Foreskin fibroblast (primary cell): ENCODE measurements at places on chromosomes 16 and 17.

GRCh38 chr16:72814226-72814625, 233.7 kb downstream of the ZFHX3 start:
- DNase-seq = peak; percentile 2

DNA sequence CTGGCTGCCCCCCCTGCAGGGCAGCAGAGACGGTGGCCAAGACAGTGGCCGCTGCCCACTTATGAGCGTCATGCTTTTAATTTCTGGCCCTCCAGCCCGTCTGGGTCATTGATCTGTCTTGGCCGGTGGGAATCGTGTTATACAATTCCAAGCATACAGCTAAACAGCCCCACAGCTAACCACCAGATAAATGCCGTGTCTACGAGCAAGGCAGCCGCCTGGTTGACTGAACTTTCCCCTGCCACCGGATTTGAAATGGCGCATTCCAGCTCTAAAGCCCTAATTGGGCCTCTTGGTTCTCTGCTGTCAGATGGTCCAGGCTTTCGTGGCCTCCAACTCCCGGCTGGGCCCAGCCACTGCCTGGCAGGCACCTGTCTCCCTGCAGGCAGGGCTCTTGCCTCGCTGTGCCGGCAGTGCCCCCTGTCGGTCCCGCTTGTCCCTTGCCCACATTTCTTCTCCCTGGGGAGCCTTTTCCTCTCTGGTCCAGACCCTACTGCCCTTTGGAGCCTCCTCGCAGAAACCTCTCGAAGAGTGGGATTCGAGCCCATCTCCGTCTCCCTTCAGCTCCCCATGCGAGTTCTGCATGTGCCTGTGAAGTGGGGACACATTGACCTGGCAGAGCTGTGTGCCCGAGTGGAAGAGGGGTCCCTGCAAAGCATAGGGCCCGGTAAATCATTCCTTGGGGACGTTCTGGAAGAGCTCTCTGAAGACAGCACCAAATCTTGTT, 1.8 kb upstream of the RBFOX3 start:
- peak; percentile 7 for DNase-seq

DNA sequence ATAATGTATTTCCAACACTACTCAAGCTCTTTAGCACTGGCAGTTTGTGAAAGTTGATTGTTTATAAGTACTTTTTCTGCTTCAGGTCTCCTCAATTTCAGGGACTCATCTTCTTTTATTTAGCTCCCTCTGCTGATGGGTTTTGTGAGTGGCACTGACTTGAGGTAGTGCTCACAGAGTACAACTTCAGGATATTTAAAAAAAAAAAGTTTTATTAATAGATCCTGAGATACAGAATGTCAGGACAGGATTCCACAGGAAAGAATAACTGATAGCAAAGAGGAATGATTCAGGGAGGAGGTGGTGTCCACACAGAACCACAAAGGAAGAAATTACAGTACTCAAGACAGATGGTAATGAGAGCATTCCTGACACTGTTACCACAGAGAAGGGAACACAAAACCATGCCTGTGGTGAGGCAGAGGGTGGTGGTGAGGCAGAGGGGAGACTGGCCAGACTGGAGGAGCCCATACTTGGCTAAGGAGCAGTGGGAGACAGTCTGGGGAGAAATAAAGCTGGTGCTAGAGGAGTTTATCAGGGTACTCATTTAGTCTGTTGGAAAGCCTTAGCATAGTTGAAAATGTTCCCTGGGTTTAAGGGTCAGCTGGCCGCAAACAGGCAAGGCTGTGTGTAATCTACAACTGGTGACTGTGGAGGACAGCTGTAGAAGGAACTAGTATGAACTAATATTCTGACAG, 63.7 kb downstream of the SPAG9 start:
- peak; percentile 87 for DNase-seq

DNA sequence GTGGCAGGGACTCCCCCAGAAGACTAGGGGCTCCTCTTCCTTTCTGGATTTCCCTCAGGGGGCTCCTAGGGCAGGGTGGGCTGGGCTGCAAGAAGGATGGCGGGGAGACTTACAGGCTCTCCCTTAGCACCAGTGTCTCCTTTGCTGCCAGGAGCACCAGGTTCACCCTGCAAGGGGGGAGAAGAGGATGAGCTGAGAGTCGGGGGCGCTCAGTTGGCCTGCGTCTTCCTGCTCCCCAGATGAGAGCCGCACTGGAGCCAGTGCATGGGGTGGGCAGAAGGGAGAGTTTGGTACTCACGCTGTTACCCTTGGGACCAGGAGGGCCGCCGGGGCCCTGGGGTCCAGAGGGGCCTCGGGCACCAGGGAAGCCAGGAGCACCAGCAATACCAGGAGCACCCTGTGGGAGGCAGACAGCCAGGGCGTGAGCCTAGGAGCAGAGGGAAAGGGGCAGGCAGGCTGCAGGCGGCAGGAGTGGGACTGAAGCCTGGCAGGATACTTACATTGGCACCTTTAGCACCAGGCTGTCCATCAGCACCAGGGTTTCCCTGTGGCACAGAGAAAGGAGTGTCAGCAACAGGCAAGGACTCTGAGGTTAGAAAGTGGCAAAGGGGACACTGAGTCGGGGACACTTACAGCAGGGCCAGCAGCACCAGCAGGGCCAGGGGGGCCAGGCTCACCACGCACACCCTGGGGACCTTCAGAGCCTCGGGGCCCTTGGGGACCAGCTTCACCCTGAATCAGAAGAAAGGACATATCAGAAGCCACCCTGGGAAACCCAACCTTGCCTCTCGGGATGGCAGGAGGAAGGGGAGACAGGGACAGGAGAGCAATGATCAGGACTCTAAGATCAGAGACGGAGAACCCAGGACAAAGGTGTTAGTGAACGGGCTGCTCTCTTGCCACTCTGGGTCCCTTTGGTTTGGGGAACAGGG, 6.2 kb downstream of the COL1A1 start:
- no peak for DNase-seq

DNA sequence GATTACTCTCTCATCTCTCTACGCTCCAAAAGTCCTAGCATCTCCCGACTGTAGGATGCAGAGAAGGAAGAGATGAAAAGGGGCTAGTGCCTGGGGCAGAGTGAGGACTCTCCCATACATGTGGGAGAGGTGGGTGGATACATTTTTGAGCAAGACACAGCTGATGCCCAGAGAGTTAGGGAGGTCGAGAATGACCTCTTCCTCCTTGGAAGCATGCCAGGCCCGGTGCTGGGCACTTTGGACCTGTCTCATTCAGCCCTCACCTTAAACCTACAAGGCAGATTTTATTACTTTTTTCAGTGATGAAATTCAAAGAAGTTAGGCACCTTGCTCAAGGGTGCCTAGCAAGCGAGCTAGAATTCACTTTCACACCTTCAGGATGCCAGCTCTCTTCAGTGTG, 38.2 kb downstream of the WSCD1 start:
- DNase-seq = no peak

- DNase-seq = peak; percentile 87
Measured at GRCh38 chr17:8057691-8058114, 18.8 kb downstream of the ALOX15B start.

GRCh38 chr17:35210741-35211140, 16.5 kb upstream of the SLC35G3 start:
- no peak for DNase-seq

DNA sequence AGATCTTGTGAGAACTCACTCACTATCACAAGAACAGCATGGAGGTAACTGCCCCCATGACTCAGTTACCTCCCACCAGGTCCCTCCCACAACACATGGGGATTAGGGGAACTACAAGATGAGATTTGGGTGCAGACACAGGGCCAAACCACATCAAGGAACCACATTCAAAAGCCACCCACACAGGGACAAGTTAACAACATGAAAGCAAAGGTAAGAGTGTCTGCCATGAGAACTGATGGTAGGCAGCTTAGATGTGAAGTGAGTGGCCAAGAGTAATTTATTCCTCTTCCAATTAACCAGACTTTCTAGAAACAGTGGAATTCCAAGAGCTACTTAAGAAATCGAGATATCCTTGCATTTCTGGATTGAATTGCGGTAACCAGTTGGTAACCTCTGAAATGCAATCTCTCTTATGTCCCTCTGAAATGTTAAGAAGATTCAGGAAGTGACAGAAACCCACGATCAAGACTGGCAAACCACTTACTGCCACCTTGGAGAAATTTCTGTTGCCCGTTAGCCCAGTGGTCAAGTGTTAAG, 167.4 kb upstream of the CACNG5 start:
- no peak for DNase-seq

GRCh38 chr17:49870298-49870697, 22.4 kb upstream of the TAC4 start:
- no peak for DNase-seq

GRCh38 chr16:11280616-11281522, at the start of gene PRM1:
PRM1 (minus strand) TSS chr16:11281330; CDS start chr16:11281238, 92 bp downstream.
- no peak for DNase-seq

DNA sequence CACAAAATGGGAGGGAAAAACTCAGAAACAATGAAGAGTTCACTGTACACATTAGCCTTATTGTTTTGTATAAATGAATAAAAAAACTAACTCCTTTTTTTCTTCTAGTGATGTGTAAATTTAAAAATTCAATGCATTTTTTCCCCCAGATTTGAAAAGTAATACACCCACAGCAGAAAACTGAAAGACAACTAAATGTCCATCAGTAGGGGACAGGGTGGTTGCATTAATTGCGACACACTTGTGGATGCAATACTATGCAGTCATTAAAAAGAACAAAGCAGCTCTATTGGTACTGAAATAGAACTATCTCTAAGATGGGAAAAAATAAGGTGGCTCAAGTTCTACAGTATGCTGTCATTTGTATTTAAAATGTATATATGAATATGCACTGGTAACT, 13.7 kb upstream of the WIPI1 start:
- no peak for DNase-seq

GRCh38 chr17:43832976-43833829, at the start of gene MPP3:
MPP3 (minus strand) TSS chr17:43833146; CDS start chr17:43831906, 1,240 bp downstream.
- DNase-seq = peak; percentile 92

GRCh38 chr17:17042384-17042736, at the start of gene MPRIP:
MPRIP (plus strand) TSS chr17:17042457; CDS start chr17:17042849, 392 bp downstream.
- DNase-seq = no peak

DNA sequence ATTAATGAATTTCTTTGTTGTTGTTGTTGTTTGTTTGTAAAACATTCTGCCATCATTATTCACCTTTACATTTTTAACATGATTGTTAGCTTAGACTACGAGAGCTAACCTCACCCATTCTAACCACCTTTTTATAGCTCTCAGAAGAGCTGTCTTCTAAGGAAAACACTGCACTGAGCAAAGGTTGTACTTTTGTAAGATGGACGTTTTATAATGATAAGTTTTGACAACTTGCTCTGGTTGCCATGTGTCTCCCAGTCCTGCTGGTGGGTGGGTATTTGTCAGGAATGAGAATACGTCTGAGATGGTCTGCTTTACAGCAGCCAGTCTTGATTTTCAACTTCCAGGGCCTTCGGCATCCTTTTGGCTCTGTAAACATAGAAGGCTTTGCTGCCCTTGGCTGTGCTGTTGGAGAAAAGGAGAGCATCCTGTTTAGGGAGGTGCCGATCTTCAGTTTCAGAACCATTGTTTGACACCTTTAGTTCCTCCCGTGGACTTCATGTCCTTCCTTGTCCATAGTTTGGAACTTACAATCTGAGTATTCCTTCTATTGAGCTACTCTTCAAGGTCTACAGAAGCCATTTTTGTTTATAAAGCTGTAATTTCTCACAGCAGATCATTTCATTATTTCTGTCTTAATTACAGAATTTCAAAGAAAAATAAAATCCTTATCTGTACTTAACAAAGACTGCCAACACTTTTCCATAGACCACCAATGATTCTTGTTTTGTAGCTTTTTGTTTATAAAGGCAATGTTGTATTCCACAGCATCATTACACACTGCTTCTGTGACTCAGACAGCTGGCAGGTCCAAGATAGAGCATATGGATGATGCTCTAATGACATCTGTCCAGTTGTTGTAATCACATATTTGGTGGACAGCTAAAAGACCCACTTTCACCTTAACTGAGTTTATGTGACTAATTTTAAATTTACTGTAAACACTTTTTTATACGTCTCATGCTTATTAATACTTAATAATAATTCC, 270.1 kb upstream of the TBX2 start:
- no peak for DNase-seq

- peak; percentile 44 for DNase-seq
Measured at GRCh38 chr17:14926526-14927122, 338.5 kb downstream of the PMP22 start.

- no peak for DNase-seq
Measured at GRCh38 chr17:45729294-45729907, 54.7 kb upstream of the CRHR1 start.

- no peak for DNase-seq
Measured at GRCh38 chr16:89147085-89147817, 24.3 kb upstream of the CDH15 start.

- DNase-seq = no peak
Measured at GRCh38 chr17:3986270-3986938, 22.2 kb upstream of the ATP2A3 start.

GRCh38 chr17:73582359-73582758, 61.9 kb downstream of the SDK2 start:
- no peak for DNase-seq

- DNase-seq = no peak
Measured at GRCh38 chr16:8964462-8964861, 756 bp upstream of the USP7 start.

GRCh38 chr17:46759141-46759540, 59.4 kb downstream of the WNT3 start:
- DNase-seq = no peak

DNA sequence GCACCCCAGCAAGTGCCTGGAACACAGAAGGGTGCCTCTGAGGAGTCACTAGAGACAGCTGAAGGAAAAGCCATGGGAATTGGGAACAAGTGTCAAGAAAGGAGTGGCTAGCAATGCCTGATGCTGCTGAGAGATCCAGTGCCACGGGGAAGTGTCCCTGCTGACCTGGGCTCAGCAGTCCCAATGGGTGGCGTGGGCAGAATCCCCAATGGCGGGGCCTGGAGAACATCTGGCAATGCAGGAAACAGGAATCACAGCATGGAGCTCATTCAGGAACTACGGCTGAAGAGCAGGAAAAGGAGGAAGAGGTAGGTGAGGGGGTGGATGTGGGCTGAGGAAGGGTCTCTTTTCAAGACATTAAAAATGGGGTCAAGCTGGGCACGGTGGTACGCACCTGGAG, 30.1 kb downstream of the UBE2O start:
- DNase-seq = no peak

- DNase-seq = peak; percentile 91
Measured at GRCh38 chr17:6666077-6666521, 14.5 kb downstream of the C17orf100 start.

GRCh38 chr16:645852-646678, 3.1 kb upstream of the WDR90 start:
- no peak for DNase-seq

GRCh38 chr17:76830987-76831715, 37.1 kb upstream of the MGAT5B start:
- DNase-seq = no peak

DNA sequence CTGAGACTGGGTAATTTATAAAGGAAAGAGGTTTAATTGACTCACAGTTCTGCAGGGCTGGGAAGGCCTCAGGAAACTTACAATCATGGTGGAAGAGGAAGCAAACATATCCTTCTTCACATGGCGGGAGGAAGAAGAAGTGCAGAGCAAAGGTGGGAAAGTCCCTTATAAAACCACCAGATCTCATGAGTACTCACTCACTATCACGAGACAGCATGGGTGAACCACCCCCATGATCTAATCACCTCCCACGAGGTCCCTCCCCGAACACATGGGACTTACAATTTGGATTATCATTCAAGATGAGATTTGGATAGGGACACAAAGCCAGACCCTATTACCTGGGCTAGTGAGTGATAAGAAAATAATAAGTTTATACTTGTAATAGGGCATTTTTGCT, 70.6 kb upstream of the HS3ST2 start:
- DNase-seq = no peak
